ENCODE measurements at places on chromosomes 4 and X.
A peak's percentile ranks its signal among the peaks of the same experiment; 100 is the strongest.

DNA sequence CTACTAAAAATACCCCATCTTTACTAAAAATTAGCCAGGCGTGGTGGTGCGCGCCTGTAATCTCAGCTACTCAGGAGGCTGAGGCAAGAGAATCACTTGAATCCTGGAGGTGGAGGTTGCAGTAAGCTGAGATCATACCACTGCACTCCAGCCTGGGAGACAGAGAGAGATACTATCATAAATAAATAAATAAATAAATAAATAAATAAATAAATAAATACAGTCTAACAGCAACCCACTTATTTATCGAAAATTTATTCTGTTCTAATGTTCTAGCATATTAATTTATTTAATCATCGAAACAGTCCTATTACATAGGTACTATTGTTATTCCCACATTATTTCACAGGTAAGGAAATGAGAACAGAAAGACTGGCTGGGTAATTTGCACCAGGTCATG is 18.2 kb upstream of the TXK start:
- no peak for DNase-seq

DNA sequence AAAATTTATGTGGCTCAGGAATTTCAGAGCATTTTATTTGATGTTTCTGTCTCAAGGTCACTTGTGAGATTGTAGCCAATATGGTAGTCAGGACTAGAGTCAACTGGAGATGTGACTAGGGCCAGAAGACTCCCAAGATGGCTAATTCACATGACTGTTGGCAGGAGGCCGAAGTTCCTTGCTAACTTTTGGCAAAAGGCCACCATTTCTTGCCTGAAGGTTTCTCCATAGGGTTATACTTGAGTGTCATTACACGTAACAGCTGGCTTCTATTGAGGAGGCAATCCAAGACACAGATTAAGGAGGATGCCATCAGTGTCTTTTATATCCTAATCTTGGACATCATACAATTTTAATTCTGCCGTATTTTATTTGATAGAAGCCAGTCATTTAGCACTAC is 162.3 kb upstream of the MAOA start:
- DNase-seq = no peak

GRCh38 chr4:110361921-110362320 is 114.0 kb upstream of the ENPEP start:
- DNase-seq = no peak

DNA sequence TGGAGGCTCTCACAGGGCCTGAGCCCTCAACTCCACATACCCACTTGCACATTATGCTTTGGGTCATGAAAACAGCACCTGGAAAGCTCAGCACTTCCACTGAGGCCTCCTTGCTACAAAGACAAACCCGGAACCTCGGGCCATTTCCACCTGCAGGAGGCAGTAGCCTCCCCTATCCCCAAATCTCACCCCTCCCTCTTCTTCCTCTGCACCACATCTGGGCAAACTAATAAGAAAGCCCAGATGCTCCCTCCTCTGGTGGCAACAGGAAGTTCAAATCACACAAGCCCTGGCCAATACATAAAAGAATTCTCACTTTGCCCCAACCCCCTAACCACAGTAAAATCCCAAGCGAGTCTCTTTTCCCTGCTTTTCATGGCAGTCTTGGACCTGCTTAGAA is 136.4 kb downstream of the MAPK10 start:
- DNase-seq = no peak

GRCh38 chr4:88605736-88606135 is 13.5 kb downstream of the HERC3 start:
- DNase-seq = no peak

- no peak for DNase-seq
These were observed 198.4 kb downstream of the PALLD start for GRCh38 chr4:168695288-168695687.

DNA sequence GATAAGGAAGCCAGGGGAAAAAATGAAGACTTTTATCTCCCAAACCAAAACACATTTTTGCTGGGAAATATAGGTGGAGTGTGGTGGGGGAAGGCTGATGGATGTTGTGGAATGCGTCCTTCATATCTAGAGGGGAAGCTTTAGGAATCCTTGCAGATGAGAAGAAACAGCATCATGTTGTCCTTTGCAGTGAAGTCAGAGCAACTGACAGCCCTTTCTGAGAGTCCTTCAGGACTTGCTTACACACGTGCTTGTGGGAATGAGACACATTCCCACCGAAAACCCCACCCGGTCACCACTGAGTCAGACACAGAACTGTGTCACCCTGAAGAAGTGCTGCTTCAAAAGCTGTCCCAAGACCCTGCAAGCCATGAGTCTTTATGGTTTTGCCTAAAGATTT is 81.5 kb downstream of the SHROOM2 start:
- no peak for DNase-seq

DNA sequence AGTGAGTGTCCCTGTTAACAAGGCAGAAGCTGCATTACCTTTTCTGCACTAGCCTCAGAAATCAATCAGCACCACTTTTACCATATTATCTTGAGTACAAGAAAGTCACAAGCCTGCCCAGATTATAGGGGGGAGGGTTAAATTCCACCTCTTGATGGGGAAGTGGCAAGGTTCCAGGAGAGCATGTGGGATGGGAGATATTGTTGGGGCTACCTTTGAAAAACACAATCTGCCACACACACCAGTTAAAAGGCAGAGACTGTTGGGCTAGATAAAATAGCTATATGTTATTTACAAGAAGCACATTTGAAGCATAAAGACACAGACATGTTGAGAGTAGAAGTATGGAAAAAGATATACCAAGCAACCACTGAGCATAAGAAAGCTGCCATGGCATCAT is 6.6 kb upstream of the AVPR2 start:
- no peak for DNase-seq

GRCh38 chr4:87717276-87718031 is 67.4 kb downstream of the DMP1 start:
- no peak for DNase-seq

DNA sequence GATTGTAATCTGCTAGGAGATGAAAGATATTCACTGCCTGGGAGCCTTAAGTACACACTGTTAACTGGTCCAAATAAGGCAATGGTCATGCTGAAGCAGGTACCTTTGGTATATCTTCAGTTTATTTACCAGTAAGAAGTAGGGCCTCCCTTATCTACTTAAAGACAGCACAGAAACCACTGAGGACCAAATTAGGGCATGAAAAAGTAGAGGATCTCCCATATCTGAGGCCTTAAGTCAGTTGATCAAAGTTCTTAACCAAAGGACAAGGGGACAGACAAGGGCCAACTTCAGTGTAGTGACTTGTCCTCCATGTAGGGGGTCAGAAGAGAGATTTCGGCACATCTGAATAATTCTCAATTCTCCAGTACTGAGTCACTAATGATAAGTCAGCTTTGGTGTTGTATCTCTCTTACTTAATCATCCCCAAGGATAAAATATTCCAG is 59.1 kb downstream of the AMELX start:
- DNase-seq = no peak

DNA sequence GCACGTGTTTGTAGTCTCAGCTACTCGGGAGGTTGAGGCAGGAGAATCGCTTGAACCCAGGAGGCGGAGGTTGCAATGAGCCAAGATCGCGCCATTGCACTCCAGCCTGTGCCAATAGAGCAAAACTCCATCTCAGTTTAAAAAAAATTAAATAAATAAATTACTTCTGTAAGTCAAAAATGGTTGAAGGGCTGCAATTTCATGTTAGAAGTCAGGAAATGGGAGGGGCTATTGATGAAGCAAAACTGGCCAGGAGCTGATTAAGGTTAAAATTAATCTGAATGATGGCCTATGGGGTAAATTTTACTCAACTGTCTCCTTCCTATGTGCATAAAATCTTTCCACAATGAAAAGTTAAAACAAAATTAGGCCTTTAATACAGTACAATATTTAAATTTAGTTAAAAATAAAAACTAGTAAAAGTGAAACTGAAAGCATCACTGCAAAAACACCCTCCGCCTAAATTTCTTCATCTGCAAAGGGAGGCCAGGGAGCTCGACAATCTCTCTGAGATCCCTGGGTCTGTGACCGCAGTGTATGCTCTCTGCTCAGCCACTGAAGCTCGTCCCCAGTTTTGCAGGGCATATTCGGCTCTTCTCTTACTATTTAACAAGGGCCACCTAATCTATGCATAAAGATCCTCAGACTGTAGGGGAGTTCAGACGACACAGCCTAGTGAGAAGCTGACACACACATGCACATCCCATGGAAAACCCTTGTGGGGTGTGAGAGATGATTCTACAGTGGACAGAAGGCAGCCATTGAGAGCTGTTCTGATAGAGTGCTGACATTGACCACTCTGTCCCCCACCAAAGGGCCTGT is 57.2 kb downstream of the IRF2 start:
- peak; percentile 41 for DNase-seq

DNA sequence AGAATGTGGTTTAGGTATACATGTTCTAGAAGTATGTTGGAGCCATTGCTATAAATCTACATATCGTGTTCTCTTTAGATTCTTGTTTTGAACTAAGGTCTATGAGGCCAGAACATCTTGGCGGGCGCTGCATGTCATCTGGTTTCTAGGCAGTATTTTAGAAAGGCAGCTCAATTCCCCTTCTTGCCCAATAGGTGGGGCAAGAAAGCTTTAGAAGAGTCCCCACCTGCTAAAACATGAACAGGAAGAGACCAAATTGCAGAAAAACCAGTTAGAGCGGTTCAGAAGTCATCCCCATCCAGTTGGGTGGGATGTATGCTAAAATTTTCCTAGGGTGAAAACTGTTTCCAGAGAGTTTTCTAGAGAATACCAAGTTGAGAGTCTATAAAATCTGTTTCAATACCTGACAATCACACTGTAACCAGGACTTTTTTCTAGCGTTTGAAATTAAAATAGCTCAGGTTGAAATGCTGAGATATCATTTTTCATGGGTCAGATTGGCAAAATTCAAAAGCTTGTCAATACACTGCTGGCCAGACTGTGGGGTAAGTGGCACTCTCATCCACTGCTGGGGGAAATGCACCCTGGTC is 17.5 kb upstream of the SH3KBP1 start:
- no peak for DNase-seq

- DNase-seq = no peak
These were observed 237.6 kb downstream of the AFAP1 start for GRCh38 chr4:7701866-7702649.

- no peak for DNase-seq
These were observed 4.7 kb upstream of the EFNB1 start for GRCh38 chrX:68824152-68824433.

- no peak for DNase-seq
These were observed 117.1 kb upstream of the AP1S2 start for GRCh38 chrX:15971696-15972095.

DNA sequence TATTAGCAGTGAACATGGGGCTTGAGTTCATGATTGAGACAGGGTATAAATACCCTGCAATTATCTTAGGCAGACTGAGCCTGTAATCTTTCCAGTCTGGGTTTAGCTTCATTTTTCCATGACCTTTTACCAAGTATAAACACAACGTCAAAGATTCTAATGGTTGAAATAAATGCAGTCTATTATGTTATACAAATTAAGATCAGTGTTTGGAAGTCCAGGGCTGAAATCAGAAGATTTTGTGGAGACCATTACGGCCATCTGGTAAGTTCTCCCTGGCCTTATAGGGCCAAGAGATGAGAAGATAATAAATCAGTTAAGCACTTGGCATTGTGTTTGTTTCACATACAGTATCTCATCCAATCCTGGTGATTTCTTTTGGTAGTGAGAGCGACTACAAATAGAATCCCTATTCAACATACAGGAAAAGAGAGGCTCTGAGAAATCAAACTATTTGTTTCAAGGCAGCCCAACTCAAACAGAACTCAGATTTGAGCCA is 425.8 kb downstream of the PACRGL start:
- no peak for DNase-seq

GRCh38 chrX:78316265-78316664 is 11.1 kb downstream of the CYSLTR1 start:
- no peak for DNase-seq
